ENCODE measurements at places on chromosomes 12 and 14.

DNA sequence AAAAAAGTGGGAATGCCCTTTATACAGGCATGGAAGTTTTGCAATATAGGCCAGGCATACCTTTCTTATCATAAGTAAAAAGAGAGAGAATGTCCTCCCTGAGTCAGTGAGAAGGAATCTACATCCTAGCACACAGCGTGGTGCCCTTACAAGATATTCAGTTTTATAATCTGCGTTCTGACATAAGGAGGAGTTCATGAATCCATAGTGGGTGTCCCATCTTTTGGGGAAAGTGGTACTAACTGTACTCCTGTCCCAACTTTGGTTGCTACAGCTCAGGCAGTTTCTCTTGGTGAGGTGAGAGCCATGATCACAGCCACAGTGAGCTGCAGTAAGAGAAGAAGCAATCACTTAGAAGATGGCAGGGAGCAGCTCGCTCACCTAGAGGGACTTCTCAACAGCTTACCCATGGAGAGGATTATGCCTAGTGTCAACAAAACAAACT is 332.9 kb downstream of the BCAT1 start:
- DNase-seq: no peak

GRCh38 chr12:120439646-120440247 is 1.8 kb downstream of the COX6A1 start:
- DNase-seq: peak; percentile 40

DNA sequence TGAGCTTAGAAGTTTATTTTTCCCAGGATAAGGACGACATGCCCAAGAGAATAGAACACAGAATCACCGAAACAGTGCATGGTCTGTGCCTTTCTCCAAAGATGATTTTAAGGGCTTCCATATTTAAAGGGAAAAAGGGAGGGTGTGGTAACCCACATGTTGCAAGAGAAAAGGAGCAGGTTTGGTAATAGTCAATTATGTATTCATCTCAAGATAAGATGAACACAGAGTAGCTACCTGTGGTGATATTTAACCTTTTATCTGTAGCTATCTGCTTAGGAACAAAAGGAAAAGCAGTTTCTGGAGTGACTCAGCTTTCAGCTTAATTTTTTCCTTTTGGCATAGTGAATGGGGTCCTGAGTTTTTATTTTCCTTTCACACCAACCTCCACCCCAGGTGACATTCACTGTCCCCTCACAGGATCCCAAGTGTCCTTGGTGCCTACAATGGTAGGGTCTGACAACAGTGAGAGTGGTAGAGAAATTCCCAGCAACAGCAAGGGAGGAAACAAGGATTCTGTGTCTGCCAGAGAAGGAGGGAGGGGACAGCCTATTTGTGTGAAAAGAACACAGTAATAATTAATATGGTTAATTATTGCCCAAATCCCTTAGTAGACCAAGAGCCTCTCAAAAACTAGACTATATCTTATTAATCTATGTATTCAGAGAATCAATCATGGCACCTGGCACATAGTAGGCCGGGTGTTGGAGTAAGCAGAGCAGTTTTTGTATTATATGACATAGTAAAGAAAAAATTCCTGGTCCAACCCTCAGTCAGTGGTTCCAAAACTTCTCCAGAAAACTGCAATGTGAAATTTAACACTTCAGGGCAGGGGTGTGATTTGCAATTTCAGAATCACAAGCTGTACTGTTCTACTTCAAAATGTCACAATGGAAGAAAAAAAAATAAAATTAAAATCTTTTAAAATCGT is 154.5 kb downstream of the PHLDA1 start:
- DNase-seq: no peak

- DNase-seq: no peak
These were observed 37.4 kb downstream of the SLC6A15 start for GRCh38 chr12:84875241-84875640.

DNA sequence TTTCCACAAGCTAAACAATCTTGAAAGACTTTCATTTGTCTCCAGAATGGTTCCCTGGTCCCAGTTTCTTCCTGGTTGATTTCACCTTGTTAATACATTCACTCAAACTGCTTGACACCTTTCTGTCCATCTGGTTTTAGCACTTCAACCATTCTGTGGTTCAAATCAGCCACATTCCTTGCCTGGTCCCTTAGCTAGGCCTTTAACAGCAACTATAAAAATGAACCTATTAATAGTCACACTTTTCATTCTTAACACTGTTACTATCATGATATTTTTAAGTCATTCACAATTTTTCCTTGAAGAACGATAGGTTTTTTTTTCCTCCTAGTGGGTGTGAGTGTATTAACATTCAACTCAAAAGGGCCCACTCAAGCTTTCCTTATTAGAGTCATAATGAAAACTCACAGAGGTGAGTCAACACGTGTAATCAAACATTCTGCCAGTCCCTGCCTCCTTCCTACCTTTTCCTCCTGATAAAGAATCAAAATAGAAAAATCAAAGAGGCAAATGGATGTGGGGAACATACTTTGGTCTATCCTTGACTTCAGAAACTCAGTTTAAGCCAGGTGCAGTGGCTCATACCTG is 34.4 kb upstream of the CCNT1 start:
- DNase-seq: no peak

GRCh38 chr12:44015333-44015941 is 179.6 kb downstream of the TMEM117 start:
- DNase-seq: peak; percentile 67
